ENCODE measurements at places on chromosomes 6 and 20.

- no peak for DNase-seq
Measured at GRCh38 chr20:58982406-58983114, 1.5 kb downstream of the NELFCD start.

- no peak for DNase-seq
Measured at GRCh38 chr6:27141529-27142015, 105.9 kb upstream of the PRSS16 start.

- no peak for DNase-seq
Measured at GRCh38 chr6:42179945-42180313, 6.8 kb downstream of the GUCA1A start.

GRCh38 chr6:111967131-111967530 is 86.8 kb upstream of the CCN6 start:
- DNase-seq, result no peak

DNA sequence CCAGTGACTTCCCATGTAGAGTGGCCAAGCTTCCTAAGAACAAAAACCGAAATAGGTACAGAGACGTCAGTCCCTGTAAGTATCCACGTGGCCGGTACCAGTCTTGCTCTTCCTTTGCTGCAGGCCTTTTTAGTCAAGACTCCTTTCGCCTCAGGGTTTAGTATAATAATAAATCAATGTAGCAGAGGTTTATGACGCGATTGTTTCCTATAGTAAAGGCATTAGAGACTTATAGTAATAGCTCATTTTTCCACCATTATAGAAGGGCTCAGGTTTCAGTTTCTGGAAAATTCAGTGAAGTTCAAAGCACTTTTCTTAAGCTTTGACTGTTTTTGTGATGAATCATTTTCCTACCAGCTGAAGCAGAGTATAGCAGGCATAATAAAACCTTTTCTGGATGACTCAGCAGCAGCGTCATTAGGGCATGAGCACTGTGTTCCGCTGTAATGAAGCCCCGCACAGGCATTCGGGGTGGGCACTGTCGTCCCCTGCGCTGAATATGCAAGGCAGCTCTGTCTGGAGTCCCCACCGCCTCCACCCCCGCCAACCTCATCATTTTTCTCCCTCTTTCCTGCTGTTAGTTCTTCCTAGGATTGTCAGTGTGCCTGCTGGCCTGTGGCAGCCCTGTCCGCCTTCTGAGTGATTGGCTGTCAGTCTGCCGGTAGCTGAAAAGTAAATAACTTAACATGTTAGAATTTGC is 51.3 kb downstream of the PTPN1 start:
- DNase-seq, result no peak

DNA sequence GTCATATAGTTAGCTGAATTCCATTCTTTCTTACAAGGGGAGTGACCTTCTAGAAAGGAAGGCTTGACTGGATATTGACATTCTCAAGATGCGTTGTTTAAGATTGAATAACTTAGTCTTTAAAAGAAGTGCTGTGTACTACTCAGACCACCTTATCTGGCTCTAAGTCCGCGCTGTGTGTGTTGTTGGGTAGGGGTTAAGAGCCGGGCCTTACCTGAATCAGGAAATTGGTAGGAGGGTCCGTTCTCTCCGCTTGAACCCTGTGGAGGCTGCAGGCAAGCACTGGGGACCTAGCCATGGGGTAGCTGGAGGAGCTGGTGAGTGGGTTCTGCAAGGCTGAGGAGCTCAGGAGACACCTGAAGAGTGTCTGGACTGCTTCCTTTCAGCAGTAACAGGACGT is 9.0 kb upstream of the SCML4 start:
- DNase-seq, result no peak

GRCh38 chr6:39934131-39934757 is at the start of gene MOCS1:
Gene MOCS1, minus strand, starts transcription at chr6:39934462. Its CDS starts 45 bp downstream, at chr6:39934417.
- DNase-seq, result no peak

- DNase-seq, result no peak
Measured at GRCh38 chr20:47464380-47465101, 37.1 kb upstream of the NCOA3 start.

- no peak for DNase-seq
Measured at GRCh38 chr6:6812427-6812826, 223.9 kb downstream of the LY86 start.

DNA sequence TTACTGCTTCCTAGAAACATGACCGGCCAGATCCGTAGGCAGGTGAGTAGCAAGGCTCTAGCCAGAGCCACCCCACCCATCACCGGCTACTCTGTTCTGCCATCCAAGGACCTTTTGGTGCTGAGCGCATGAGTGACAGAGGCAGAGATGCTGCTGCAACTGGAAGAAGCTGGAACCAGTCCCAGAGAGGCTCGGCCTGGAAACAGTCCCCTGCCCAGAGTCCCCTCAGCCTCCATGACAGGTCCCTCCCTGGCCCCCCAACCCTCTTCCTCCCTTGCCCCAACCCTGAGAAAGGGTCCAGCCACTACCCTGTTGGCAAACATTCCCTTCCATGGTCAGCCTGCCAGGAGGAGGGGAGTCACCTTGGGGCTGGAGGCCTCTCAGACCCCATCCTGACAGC is 31.9 kb downstream of the BPIFB4 start:
- no peak for DNase-seq

GRCh38 chr20:60137657-60138245 is 179.5 kb downstream of the CDH26 start:
- peak; percentile 48 for DNase-seq

DNA sequence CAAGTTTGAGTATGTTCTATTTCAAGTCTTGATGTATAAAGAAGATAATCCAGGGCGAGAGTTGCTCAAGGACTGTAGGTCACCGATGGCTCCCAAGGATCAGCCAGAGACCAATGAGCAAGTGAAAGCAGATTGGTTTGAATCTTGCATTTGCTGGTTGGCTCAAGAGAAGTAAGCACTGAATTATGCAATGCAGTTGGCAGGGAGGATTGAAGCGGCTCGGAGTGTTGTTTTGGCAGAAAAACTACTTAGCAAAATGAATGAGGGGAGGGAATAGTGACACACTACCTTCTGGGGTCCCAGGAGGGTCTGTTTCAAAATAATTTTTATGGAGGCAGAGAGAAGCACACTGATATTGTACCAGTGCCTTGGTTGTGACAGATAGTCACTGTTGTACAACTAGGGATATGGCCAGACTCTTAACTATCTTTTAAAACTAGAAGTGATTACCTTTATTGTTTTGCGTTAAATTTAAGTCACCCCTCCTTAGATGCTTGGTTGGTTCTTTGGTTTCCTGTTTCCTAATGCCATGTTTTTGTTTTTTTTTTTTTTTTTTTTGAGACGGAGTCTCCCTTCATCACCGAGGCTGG is 15.7 kb downstream of the SASH1 start:
- no peak for DNase-seq

DNA sequence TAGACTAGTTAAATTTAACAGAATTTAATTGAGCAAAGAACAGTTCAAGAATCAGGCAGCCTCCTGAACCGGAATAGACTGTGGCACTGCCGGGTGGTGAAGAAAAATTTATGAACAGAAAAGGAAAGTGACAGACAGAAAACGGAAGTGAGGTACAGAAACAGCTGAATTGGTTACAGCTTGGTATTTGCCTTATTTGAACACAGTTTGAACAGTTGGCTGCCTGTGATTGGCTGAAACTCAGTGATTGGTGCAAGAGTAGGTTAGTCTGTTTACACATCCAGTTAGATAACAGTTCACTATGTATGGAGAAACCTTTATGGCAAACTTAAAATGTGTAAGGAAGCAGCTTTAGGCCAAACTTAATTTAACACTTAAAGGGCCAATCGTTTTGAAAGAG is 116.0 kb upstream of the CITED2 start:
- no peak for DNase-seq
